ENCODE measurements at places on chromosomes 7 and 10. TPM values are rescaled to one million over a fixed set of nuclear protein-coding genes. Genes with fewer than 3 reads are reported as not detected.

DNA sequence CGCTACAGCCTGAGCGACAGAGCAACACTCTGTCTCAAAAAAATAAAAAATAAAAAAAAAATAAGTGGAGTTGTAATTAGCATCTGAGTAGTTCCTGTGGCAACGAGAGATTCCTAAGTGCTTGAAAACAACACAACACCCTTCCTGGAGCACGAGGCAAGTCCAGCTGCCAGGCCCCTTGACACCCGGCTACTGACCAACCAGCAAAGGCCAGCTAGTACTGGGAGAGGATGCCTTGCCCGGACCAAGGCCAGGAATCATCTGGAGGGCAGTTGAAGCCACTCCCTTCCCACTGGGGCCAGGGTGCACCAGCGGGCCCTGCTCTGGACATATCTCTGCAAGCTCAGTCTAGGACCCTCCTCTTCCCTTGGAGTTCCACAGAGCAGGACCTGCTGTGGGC, 536 bp downstream of the C10orf105 start:
- H3K27me3 ChIP-seq = no peaks in the 10 kb centered on the region
- no peaks in the 10 kb centered on the region for H3K36me3 ChIP-seq

- H3K27ac ChIP-seq = no peak overlapping the region
- H3K4me1 ChIP-seq = no peaks in the 10 kb centered on the region
- H3K36me3 ChIP-seq = no peaks in the 10 kb centered on the region
- H3K27me3 ChIP-seq = no peaks in the 10 kb centered on the region
- no peak overlapping the region for H3K4me3 ChIP-seq
These were observed 1124.7 kb downstream of the DNAJB9 start for GRCh38 chr7:109694149-109695071.

GRCh38 chr10:43843321-43844101, 194.8 kb upstream of the ZNF32 start:
- peak overlapping the region; percentile 33 for H3K27ac ChIP-seq
- H3K27me3 ChIP-seq = no peaks in the 10 kb centered on the region

DNA sequence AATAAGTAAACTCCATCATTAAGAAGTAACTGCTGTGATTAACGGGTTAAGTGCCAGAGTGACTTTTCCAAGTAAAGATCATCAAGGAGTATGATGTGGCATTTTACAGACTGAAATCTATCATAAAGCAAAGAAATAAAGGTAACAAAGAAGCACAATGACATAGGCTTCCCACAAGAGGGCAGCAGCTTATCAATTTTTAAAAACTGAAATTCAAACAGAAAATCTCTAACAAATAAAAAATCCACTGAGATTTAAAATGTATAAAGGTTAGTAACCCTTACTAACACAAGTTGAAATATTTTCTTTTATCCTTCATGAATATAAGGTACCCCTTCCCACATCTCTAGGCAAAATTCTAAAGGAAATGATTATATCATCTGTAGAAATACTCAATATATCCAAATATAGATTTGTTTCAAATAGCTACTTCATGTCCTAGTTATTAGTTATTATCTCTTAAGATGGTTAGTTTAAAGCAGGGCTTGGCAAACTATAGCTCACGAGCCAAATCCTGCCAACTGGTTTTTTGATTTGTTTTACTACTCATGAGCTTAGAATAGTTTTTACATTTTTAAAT, 29.2 kb downstream of the FAM3C start:
- no peak for DNase-seq
- no peaks in the 10 kb centered on the region for H3K27me3 ChIP-seq
- H3K4me1 ChIP-seq = no peaks in the 10 kb centered on the region
- no peak overlapping the region for H3K4me3 ChIP-seq
- no peak overlapping the region for H3K27ac ChIP-seq

- H3K4me1 ChIP-seq = peaks cover 17% of the 10 kb centered on the region
These were observed 4.9 kb downstream of the PCOLCE start for GRCh38 chr7:100607111-100607510.

GRCh38 chr10:124325998-124326636, 92.6 kb downstream of the OAT start:
- DNase-seq = no peak
- no peaks in the 10 kb centered on the region for H3K4me1 ChIP-seq
- H3K27ac ChIP-seq = no peak overlapping the region

- H3K4me1 ChIP-seq = no peaks in the 10 kb centered on the region
- no peak overlapping the region for H3K27ac ChIP-seq
- no peak for DNase-seq
- H3K36me3 ChIP-seq = no peaks in the 10 kb centered on the region
- H3K27me3 ChIP-seq = no peaks in the 10 kb centered on the region
These were observed 366.1 kb upstream of the ANKRD30A start for GRCh38 chr10:36759141-36759805.

Gene MBLAC1
- 3.7 TPM for total RNA-seq

- DNase-seq = no peak
- H3K4me3 ChIP-seq = no peak overlapping the region
- H3K4me1 ChIP-seq = peaks cover 62% of the 10 kb centered on the region
These were observed 9.0 kb downstream of the GET4 start for GRCh38 chr7:885261-885892.

- H3K27ac ChIP-seq = no peak overlapping the region
- no peaks in the 10 kb centered on the region for H3K36me3 ChIP-seq
These were observed 1.9 kb downstream of the SEMA4G start for GRCh38 chr10:100970914-100971811.
